Myocyte (in vitro differentiated cells): ENCODE measurements at places on chromosomes 7 and 10. TPM values are rescaled to one million over a fixed set of nuclear protein-coding genes. Genes with fewer than 3 reads are reported as not detected.

DNA sequence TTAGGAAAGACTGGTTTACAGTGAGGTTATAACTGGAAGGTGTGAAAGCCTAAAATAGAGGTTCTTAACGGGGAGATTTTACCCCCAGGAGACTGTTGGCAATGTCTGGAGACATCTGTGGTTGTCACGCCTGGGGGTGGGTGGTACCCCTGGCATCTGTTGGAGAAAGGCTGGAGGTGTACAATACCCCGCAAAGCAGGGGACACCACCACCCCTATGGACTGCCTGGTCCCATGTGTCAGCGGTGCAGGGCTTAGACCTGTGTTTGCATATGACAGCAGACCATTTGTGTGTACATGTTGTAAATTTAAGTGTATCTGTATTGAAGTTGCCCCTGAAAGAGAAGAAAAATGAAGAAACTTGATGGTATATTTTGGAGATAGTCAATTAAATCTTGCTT lies 9.8 kb downstream of the LRRC27 start:
- DNase-seq, result no peak

DNA sequence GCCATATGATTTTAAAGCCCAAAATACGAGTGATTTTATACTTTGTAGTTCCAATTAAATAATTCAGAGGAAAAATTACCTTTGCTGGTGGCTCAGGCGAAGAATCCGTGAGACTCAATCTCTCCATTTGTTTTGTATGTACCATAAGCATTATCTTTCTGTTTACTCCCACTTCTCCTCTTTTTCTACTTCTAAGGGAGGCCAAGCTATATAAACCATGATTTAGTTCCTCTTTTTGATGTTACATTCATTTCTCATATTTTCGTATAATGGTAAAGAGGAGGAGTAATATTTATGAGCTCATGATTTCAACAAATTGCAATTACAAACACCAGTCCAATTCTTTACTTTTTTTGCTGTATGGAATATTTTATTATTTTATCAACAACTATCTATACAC lies 50.6 kb upstream of the TES start:
- DNase-seq, result no peak

- no peak for DNase-seq
These were observed 368.9 kb downstream of the SORCS1 start for GRCh38 chr10:106795619-106796018.

- DNase-seq, result no peak
These were observed 403.5 kb upstream of the RNF32 start for GRCh38 chr7:156236936-156237599.

DNA sequence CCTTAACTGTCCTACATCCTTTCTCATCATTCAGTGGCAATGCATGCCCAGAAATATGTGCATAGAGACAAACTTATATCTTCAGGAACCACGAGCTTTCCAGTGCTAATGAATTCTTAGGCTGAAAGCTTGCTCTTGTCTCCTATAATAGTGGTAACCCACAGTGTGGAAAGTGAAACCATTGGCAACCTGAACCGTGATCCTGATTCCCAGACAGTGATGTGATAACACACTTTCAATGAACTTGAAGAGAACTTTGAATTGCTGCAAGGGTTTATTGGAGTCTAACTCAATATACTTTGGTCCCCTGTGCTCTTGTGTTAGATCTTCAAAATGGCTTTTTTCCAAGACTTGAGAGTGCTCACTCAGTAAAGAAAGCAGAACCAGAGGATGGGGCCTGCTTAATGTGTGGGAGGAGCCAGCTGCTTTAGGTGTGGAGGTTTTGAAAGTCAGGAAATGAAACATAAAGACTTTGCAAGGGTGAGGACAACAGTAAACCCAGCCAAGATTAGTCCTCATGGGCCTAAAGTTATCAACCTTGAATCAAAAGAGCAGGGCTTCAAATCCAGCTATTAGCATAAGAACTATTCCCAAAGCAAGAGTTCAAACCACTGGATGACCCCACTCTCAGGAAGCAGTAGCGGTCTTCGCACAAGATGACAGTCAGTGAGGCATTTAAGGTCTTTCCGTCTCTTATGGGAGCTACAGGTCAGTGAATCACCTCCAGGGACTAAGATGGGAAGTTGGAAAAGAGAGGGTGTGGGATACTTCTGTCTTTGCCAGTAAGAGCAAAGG lies 332.4 kb upstream of the NRP1 start:
- no peak for DNase-seq

GRCh38 chr7:106015381-106016218 lies 52.5 kb downstream of the CDHR3 start:
- no peak for DNase-seq

DNA sequence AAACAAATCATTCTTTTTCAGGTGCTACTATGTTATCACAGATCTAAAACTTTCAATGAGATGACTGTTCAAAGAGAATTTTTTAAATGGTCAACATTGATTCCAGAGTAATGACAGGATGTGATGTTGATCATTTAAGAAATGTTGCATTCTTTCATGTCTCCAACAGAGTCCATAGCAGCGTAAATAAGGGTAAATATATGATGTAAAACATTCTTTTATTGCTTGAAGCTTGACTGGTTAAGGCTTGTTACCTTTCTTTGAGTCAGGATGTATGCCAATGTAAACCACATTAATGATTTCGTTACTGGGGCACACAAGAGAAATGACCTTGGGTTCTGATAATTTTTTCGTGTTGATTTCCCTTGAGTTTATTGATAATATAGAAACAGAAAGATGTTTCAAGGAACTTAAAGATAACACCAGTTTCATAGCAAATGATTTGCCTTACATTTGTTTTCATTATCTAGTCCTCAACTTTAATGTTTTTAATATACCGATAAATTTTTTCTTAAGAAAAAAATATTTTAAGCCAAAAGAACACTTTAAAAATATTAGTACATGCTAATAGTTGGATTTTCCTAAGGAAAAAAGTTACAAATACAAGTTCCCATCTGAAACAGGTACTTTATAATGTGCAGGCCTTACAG lies 3.5 kb downstream of the STK17A start:
- DNase-seq, result no peak

DNA sequence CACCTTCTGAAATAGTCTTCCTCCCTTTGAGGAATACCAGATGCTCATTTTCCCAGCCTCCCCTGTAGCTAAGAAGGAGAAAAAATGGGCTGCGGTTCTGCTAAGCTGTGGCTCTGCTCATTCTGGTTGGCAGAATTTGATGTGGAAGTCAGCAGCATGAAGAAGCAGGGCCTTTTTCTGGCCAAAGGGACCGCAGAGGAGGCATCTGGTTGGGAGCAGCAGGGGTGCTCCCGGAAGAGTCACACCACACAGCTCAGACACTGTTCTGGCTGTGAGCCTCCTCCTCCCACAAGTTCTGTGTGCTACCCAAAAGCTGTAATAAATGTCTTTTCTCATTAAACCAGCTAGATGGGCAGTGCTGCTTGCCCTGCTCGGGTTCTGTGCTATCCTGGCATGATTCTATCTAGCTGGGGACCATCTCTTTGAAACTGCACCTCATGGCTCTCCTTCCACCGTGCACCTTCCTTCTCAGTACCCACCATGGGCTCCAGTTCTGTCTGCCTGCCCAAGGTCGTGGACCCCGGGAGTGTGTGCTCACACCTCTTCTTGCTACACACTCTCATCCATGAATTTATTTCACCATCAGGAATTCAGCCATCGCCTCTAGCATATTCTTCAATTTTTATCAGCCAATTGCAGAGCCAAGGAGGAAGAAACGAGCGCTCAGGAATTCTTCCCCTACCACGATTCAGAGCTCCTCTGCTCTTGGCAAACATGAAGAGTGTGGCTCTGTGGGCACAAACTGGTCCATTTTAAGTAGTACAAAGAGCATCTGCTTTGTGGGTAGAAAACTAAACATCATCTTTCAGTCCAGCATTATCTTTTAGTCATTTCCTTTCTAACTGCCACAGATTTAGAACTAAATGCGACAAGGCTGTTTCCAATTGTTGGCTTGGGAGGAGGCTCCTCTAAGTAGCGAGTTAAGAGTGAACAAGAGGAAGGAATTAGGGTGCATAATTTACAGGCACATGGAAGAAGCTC lies 76.9 kb downstream of the FAM171A1 start:
- DNase-seq, result peak; percentile 73

- DNase-seq, result no peak
These were observed 109.6 kb downstream of the CYTH3 start for GRCh38 chr7:6162650-6163366.

DNA sequence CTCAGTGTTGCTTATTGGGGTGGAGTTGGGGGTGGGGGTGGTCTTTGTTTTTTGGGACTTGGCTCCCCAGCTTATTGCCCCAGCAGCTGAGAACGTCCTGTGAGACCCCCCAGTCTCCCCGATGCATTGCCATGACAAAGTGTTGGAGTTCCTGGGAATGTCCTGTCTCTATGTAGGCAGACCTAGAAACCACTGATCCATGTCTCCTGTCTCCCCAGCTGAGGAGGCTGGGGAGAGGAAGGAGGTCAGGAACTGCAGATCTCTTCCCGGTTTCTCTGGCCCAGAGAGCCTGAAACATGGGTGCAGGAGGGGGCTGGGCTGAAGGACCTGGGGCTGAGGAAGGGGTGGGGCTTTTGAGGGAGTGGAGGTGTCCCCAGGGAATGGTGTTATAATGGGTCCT lies 80.2 kb upstream of the GTF2IRD1 start:
- no peak for DNase-seq

GRCh38 chr7:137981668-137982067 lies 20.2 kb downstream of the CREB3L2 start:
- DNase-seq, result no peak

GRCh38 chr7:149060156-149060555 lies 30.4 kb downstream of the ZNF786 start:
- no peak for DNase-seq

DNA sequence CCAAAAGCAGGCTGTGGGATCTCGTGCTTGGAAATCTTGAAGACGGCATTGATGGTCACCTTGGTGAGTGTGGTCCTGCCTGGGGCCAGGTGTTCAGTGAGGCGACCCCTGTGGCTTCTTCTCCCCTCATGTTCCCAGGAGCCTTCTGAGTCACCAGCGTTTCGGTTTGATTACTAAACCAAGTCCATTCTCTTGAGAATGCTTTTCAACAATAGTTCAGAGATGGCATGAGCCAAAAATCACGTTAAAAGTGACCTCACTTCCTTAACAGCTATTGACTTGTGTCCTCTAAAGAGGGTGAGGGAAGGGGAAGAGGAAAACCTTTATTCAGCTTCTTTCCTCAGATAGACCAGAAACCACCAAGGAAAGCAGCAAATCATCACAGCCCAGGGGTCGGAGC lies 315.2 kb downstream of the GATA3 start:
- no peak for DNase-seq

GRCh38 chr7:116769546-116769945 lies 92.8 kb upstream of the CAPZA2 start:
- no peak for DNase-seq

GRCh38 chr10:32061440-32061839 lies 5.2 kb upstream of the KIF5B start:
- DNase-seq, result no peak

GRCh38 chr10:98404571-98405359 lies 10.2 kb downstream of the PYROXD2 start:
- DNase-seq, result peak; percentile 44

SEMA3E gene
- total RNA-seq, result 2.4 and 3.2 TPM in 2 replicates

MEIG1 gene
- not detected in 2 replicates for total RNA-seq

CLEC5A gene
- 0.16 TPM in 1 of 2 replicates, not detected in the other for total RNA-seq

ZNF365 gene
- 1.4 and 2.9 TPM in 2 replicates for total RNA-seq

PDZD7 gene
- 0.16 and 1.9 TPM in 2 replicates for total RNA-seq

AFAP1L2 gene
- total RNA-seq, result 0.45 and 4.8 TPM in 2 replicates

TFEC gene
- total RNA-seq, result 0.26 TPM in 1 of 2 replicates, not detected in the other

IPMK gene
- total RNA-seq, result 7.3 and 11.2 TPM in 2 replicates
